Liver (tissue), 10 donors: ENCODE measurements at places on chromosomes 4 and X.

DNA sequence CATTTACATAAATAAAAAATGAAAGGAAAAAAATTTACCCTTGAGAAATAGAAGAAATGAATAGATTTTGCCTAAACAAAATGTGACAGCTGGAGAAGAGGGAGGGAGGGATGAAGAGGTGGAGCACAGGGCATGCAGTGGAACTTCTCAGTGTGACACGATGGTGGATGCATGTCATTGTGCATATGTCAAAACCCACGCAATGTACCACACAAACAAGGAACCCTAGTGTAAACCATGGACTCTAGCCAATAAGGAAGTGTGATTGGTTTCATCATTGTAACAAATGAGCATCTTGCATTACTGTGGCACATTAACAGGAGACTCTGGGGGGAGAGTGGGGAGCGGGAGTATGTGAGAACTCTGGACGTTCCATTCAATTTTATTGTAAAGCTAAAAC, 58.6 kb downstream of the GATB start:
- no peak for DNase-seq

DNA sequence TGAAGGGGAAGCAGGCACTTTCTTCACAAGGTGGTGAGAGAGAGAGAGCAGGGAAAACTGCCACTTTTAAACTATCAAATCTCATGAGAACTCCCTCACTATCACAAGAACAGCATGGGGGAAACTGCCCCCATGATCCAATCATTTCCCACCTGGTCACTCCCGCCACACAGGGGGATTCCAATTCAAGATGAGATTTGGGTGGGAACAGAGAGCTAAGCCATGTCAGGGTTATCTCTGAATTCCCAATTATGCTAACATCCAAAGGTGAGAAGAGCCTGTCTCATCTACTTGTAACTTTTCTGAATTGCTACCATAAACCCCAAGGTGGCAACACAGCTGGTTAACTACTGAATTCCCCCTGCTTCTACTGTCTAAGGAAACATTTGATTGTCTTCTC, 758.5 kb downstream of the ADGRL3 start:
- no peak for DNase-seq

DNA sequence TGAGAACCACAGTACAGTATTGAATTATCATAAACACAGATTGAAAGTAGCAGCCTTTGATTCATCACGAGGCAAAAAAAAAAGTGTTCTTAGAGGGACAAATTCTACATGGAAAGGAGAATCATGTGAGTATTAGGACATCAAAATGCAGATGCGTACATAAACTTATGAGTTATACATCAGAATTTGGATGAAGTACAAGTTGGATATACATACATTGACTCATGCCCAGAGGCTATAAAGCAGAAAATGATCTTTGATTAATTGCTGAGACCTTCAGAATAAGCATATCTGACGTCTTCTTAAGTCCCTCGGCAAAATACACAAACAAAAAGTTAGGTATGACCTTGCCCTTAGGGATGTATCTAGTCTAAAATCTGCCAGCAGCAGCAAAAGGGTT, 206.4 kb downstream of the LDB2 start:
- DNase-seq, result no peak

- DNase-seq, result no peak
Observed at GRCh38 chr4:120919358-120919757, 3.2 kb downstream of the PRDM5 start.
